HS-5 (cell line): ENCODE measurements at places on chromosomes 7 and 10.

DNA sequence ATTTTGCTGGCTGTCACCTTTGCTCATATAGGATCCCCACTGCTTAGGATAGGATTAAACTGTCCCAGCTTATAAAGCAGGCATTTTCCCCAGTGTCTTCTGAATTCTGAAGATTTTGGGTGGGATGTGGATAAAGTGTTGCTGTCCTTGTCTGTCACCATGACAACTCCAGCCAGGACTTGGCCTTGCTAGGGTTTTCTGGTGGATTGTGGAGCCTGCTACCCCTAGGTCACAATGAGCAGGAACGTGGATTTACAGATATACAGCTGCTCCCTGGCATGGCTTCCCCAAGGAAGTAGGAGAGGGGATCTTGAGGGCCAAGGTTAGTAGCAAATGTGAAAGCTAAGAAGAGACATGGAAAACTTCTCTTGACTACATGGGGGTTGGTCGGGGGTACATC lies 220.7 kb downstream of the WDR11 start:
- DNase-seq = no peak

GRCh38 chr7:127332880-127333279 lies 59.6 kb downstream of the ZNF800 start:
- no peak for DNase-seq

DNA sequence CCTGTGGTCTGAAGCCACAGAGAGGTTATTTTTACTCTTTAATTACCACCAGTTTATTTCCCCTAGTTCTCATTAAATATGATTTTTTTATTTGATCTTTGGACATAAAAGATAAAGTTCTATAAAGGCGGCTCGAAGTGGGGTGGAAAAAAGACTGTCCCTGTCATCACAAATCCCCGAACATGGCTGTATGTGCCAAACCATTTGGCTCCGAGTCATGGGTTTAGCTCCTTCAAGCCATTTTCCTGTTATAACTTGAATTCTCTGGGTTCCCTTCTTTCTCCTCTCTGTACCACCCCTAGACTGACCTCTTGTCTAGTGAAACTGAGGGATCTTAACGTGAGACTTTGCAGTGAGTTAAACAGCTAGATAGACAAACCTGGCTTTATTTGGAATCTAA lies 181.6 kb downstream of the BMPER start:
- DNase-seq = no peak

DNA sequence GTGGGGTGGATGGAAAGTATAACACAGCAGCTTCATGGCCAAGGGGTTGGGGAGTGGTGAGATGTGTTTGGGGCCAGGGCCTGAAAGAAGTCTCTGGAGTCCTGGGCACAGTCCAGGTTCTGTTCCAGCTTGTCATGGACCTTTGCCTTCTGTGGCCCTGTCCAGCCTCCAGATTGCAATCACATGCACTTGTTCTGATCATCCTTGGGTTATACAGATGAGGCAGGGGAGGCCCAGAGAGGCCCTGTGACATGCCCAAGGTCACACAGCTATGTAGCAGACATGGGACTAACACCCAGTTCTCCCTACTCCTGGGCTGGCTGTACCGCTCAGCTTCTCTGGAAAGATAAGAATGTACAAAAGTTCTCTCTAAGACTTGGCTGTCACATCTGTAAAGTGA lies 11.7 kb downstream of the VWA2 start:
- DNase-seq = no peak

- DNase-seq = no peak
These were observed 599.0 kb downstream of the SORCS1 start for GRCh38 chr10:106565546-106565945.

DNA sequence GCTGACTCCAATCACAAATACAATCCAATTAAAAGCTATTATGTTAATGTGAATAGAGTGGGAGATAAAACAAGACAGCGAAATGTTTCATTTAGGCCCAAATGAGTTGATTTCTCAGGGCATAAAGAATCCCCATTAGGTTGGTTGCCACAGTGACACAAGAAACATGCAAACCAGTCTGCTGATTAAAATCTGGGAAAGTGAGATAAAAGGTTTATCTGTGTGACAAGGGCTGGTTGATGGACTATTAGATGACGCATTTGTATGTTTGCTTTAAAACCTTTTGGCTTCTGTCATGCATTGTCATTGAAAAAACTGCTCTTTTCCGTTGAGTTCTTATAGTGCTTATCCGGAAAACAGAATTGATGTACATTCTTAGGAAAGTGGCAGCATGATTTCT lies 658.2 kb downstream of the GATA3 start:
- no peak for DNase-seq

DNA sequence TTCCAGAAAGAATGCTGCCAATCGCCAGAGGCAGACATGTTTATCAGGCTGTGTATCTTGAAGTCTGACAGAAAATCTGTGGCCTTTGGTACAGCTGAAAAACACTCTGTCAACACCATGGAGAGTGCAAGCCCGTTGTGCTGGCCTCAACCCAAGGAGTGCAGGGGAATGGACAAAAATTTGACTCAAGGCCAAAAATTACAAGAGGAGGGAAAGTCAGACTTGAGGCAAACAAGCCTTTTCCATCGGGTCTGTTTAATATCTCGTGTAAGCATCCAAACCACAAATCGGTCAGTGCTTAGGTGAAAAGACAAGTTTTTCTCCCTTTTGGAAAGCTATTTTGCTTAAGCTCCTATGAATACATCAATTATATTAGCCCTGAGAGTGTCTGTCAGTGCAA lies 305.3 kb upstream of the NFE2L3 start:
- no peak for DNase-seq

DNA sequence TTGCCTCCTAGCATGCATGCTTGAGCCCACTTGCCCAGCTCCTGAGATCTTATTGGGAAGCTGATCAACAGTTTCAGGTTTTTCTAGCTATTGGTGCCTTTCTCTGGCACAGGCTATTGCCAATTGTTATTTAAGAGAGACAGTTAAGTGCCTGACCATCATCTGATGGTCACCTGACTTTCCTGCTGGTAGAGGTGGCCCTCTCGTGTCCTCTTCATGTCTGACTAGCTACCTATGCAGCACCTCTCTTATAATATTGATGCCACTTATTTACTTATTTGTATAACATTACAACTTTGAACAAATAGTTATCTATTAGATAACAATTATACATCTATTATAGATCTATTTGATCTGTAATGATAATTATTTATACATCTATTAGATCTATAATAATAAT lies 205.9 kb upstream of the SEMA3D start:
- no peak for DNase-seq

DNA sequence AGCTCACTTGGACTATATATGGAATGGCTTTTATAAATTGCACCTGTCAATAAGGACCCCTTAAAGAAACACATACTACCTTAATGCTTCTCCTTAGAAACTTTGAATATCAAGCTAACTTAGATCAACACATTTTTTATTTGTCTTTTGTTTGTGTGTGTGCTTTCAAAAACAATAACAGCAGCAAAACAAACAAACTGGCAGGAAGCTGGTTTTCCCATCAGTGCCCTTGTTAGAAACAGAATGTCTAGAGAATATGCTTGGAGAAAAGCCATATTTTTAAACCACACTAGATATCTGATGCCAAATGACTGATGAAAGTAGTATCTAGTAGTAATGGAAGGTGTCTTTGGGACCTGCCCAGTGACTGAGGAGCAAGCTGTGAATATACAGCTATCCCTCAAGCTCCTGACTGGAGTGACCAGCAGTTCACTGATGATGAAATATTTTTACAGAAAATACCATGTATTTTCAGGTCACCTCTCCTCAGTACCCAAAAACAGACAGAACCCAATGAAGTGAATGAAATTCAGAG lies 1.0 kb downstream of the PDE1C start:
- DNase-seq = no peak

DNA sequence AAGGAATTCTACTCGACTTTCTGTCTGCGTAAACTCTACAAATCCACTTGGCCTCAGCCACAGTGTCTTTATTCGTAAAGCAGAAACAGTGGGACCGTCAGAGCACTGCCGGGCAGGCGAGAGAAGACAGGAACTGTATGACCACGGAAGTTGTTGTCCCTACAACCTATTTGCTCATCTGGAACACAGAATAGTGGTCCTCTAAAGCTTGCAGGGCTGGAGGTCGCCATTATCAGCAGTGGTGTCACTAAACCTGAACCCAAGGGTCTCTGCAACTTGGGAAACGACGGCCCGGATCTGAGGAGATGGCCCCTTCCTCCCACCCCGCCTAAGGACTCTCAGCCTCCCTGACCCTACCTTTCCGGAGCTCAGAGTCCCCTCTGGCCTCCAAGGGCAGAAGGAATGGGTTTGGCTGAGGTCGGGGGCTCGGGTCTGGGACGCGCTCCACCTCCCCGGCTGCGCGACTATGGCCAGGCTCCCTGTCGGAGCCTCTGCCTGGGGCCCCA lies 442 bp downstream of the STYXL1 start:
- no peak for DNase-seq

DNA sequence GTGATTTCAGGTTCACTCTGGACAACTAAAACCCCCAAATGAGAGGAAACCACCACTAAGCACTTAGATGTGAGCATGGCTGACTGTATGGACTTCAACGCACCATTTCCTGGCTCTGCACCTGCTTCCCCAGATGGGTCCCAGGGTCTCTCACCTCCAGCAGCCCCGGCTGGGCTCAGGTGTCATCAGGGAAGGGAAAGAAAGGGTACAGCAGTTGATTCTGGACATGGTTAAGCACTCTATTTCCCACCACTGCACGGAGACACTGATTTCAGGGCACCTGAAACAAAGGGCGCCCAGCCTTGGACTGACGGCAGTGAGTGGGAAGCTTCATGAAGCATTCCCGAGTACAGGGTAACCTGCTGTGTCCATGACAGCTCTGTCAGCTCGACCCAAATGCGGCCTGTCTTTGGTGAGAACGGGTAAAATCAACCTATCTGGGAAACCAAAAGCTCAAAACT lies 19.0 kb downstream of the FAM53B start:
- DNase-seq = no peak

GRCh38 chr7:442457-442856 lies 77.2 kb downstream of the PDGFA start:
- no peak for DNase-seq

DNA sequence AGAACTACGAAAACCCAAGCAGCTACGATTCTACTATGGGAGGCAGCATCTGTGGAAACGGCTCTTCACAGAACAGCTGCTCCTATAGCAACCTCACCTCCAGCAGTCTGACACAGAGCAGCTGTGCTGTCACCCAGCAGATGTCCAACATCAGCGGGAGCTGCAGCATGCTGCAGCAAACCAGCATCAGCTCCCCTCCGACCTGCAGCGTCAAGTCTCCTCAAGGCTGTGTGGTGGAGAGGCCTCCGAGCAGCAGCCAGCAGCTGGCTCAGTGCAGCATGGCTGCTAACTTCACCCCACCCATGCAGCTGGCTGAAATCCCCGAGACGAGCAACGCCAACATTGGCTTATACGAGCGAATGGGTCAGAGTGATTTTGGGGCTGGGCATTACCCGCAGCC lies 81.6 kb upstream of the SAMD8 start:
- DNase-seq = no peak

- no peak for DNase-seq
These were observed 69.8 kb downstream of the TCF7L2 start for GRCh38 chr10:113019692-113020474.

DNA sequence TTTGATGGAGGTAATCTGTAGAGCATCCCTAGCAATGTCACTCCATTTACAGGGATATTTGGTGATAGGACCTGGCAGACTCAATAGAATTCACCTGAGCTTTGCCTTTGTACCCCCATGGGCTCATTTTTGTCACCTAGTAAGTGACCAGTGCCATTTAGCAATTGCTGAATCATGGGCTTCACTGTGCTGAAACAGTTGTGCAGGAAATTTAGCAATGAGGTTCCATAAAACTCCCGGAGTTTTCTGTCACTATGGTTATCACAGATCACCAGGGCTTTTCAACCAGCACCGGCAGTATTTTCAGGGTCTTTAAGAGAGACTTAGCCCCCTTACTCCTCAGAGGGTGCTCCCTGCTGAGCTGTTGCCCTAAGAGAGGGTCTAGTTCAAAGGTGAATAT lies 40.2 kb downstream of the FAS start:
- no peak for DNase-seq

DNA sequence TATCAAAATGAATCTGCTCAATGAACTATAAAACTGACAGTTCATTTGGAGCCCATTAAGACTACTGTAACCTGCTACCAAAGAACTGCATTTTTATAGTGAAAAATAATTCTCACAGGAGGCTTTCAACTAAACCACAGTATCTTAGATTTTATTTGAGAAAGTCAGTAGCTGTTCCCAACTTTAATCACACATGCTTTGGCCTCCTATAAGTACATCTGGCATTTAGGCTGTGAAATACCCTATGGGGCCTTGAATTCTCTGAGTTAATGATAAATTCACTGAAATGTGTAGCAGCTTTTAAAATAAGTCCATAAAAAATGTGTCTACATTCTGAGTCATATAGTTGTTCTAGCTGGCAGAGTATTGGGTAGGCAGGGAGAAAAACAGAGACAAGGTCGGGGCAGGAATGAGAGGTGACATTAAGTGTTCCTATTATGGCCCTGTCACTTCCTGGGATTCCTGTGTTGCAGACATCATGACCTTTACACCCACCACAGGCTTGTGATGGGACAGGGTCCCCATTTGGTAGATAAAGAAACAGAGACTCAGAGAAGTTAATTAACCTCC lies 588.8 kb downstream of the REEP3 start:
- no peak for DNase-seq

DNA sequence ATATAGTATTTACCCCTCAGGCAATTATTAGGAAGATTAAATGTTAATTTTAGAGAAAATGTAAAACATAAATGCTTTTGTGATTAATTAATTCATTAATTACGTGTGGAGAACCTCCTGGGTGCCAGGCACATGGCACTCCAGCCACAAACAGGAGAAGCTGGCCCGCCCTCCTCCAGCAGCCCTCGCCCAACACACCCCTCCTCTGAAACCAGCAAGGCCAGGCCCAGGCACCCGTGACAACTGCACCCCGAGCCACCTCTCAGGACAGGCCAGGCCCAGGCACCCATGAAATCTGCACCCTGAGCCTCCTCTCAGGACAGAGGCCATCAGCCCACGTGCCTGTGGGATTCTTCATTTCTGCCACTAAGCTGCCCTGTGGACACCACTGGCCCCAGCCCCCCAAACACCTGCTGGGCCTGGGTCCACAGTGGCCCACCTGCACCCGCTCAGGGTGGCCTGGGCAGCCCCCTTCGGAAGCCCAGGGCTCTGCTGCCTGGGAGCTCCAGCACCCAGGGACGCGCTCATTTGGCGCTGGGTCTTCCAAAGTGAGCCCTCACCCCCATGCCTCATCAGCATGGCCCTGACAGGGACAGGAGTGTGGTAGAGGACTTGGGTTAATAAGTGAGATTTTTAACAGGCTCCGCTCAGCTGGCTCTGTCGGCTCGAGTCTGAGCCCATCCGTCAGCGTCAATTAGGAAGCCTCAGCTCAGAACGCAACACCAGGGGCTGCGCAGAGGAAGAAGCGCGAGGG lies 482.1 kb downstream of the DNAJB6 start:
- no peak for DNase-seq

DNA sequence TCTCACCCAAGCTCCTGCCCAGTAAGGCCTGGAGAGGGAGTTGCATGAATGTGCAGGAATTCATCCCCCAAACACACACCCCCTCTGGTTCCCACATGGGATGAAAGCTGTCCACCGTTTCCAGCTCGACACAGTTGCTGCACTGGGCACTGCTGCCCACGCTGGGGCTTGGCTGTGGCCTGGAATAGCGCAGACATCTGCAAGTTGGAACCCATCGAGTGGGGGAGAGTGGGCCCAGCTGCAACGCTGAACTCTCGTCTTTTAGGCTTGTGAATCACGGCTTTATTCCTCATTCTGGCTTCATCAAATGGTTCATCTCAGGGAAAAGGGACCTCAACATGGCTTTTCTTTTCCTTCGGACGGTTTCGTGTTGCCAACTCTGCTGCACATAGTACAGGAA lies 264.7 kb downstream of the DNAJB6 start:
- DNase-seq = no peak

- DNase-seq = no peak
These were observed at the start of gene PAOX for GRCh38 chr10:133379152-133379800. TSS of gene PAOX (plus strand) at chr10:133379262. CDS start at chr10:133379317, 55 bp downstream.

GRCh38 chr7:130896898-130897514 lies 163.0 kb upstream of the KLF14 start:
- no peak for DNase-seq
